ENCODE measurements at places on chromosomes 5 and 9. TPM values are rescaled to one million over a fixed set of nuclear protein-coding genes. Genes with fewer than 3 reads are reported as not detected.

Gene EGFL7
- 8.0 TPM for total RNA-seq

Gene FBN2
- 5.9 TPM for total RNA-seq

Gene PCDHGB6
- total RNA-seq: 2.0 TPM

Gene CARD6
- 5.3 TPM for total RNA-seq

Measured in melanocyte of skin (primary cell).